ENCODE measurements at places on chromosomes 11 and 22. TPM values are rescaled to one million over a fixed set of nuclear protein-coding genes. Genes with fewer than 3 reads are reported as not detected.

Gene PTPN5
- total RNA-seq = not detected

Gene GDPD4
- not detected for total RNA-seq

Gene DRD4
- total RNA-seq = not detected

Gene BIRC2
- 47.6 TPM for total RNA-seq

Gene SYT7
- 0.16 TPM for total RNA-seq

Gene NXPE4
- total RNA-seq = not detected

Gene SERHL2
- total RNA-seq = 2.4 TPM

Gene C11orf21
- total RNA-seq = not detected

Gene C1QTNF5
- 8.5 TPM for total RNA-seq

Gene TEX12
- 0.25 TPM for total RNA-seq

Gene POU2AF2
- not detected for total RNA-seq

Gene FXYD2
- 57.8 TPM for total RNA-seq

Gene FAM180B
- not detected for total RNA-seq

Gene CDON
- 4.7 TPM for total RNA-seq

Gene ART1
- not detected for total RNA-seq

Gene GDPD5
- total RNA-seq = 12.7 TPM

Gene LDHAL6A
- total RNA-seq = not detected

Gene SEPTIN3
- 0.38 TPM for total RNA-seq

Gene CCDC81
- 0.76 TPM for total RNA-seq

Gene MOGAT2
- not detected for total RNA-seq

Gene HORMAD2
- total RNA-seq = 0.51 TPM

Gene PHRF1
- 25.1 TPM for total RNA-seq

Gene RTN4R
- 13.0 TPM for total RNA-seq

Gene FDXACB1
- 3.0 TPM for total RNA-seq

Gene DNAJB13
- 3.2 TPM for total RNA-seq

Gene GAS2L1
- 43.7 TPM for total RNA-seq

Gene UBQLNL
- total RNA-seq = 0.25 TPM
